ENCODE measurements at places on chromosomes 16 and 17.

DNA sequence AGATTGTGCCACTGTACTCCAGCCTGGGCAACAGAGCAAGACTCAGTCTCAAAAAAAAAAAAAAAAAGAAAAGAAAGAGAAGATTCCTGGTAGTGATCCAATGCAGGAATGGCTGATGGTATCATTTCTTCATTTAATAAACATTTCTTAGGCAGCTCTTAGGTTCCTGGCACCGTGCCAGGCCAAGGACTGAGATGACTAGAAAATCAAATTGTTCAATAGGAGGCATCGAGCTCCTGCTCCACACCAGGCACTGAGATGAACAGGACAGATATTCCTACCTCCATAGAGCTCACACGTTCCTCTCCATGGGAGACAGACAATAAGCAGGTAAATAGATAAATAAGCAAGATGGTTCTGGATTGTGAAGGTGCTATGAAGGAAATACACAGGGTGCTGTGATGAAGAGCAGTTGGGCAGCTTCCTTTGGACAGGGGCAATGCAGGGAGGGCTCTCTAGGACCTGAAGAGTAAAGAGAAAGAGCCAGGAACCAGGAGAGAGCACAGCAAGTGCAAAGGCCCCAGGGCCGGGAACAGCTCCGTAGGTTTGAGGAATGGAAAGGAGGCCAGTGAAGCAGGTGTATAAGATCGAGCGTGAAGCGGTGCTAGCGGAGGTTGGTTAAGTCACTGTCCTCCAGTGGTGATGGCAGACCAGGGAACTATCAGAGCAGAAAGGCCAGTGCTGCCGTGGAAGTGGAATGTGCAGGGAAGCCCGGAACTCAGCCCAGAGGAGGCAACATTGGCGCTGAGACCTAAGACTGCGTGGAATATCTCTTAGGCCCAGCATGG, 26.5 kb upstream of the CRHR1 start:
- DNase-seq = no peak

DNA sequence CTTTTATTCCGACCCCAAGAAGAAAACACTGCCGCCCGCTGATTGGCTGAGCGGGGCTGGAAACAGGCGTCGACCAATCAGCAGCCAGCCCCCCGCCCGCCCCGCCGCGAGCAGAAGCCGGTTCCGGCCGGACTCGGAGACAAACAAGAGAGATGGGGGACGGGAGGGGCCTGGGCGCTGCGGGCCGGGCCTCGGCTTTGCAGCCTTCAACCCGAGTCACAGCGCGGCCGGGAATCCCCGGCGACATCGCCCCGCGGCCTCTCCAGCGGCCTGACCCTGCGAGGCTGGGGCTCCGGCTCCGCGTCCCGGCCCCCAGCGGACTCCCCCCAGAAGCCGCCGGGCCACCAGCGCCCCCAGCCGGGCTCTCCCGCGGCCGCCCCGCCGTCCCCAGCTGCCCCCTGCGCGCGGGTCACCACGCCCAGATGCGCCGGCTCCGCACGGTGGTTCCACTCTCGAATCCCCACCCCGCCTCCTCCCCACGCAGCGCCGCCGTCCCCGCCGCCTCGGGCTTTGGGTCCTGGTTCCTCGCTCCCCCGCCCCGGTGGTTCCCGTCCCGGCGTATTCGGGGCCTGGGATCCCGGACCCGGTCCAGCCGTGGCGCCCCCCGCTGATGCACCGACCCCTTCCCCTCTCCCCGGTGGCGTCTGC, 346 bp upstream of the SLC43A2 start:
- DNase-seq = peak; percentile 89

GRCh38 chr17:3761036-3761917, 37.6 kb downstream of the HASPIN start:
- no peak for DNase-seq

GRCh38 chr17:1294157-1294717, 14.8 kb downstream of the TRARG1 start:
- DNase-seq = peak; percentile 18

GRCh38 chr17:39229274-39229913, 3.6 kb upstream of the STAC2 start:
- no peak for DNase-seq

- no peak for DNase-seq
Measured at GRCh38 chr17:564526-565065, 150.0 kb downstream of the VPS53 start.

GRCh38 chr17:40283662-40284061, 4.0 kb upstream of the CDC6 start:
- no peak for DNase-seq

DNA sequence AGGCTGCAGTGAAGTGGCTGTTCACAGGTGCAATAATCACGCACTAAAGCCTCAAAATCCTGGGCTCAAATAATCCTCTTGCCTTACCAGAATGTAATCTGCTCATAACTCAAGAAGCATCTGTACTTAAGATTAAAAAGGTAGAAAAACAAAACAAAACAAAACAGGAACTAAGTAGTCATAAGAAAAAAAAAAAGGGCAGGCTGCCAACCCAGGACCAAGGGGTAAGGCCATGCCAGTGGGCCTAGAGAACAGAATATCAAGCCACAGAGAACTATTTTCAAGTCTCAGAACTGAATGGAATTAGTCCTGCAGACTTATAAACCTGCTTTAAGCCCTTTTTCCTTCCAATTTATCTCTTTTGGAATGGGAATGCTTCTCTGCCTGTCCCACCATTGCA, 64.8 kb upstream of the TBC1D3K start:
- no peak for DNase-seq

DNA sequence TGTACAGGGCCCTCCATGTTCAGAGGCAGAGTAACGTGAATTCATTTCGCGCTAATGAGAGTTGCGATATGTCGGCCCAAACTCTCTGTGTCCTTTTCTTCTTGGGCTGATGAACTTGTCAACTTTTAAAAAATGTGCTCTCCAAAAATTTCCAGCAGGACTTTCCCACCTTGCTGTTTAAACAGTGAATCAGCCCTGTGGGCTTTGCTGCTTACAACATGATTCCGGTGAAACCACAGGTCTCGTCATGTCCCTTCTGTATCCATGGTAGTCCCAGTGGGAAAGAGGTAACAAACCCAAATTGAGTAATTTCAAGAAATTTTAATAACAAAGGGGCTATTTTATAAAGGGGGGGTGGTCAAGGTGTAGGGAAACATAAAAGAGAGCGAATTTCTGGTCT, 612.9 kb downstream of the MAF start:
- DNase-seq = no peak

DNA sequence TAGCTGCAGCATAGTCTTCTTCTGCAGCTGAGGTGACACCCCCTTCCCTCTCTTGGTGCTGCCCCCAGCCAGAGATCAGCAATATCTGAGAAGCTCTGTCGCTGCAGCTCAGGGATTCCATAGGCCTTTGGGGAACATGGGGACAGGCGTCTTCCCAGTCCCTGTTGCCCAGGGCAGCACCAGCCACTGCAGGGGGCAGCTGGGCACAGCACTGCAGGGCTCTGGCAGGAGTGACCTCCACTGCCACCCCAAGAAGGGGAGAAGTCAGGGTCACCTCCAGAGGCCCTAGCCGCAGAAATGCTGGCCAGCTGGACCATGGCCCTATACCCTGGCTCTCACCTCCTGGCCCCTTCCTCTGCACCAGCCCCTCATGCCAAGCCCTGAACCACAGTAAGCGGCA, 16.9 kb downstream of the SCN4A start:
- DNase-seq = no peak

GRCh38 chr16:82116535-82116934, 53.5 kb downstream of the MPHOSPH6 start:
- DNase-seq = no peak

DNA sequence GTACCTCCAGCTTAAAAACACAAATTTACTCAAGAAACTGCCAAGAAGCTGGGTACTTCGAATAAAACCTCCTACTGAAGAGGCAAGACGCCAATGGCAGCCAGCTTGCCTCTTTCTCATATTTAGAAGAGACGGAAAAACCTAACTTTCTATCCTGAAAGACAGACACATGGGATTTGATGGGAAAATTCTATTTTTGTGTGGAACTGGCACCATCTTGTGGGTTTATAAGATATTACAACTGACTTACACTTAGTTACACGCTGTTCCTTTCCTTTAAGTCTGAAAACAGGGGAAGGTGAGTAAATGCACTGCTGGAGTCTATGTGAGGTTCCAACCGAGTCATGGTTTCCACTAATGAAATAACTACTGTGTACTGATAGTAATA, 10.3 kb downstream of the ZNF18 start:
- DNase-seq = no peak

DNA sequence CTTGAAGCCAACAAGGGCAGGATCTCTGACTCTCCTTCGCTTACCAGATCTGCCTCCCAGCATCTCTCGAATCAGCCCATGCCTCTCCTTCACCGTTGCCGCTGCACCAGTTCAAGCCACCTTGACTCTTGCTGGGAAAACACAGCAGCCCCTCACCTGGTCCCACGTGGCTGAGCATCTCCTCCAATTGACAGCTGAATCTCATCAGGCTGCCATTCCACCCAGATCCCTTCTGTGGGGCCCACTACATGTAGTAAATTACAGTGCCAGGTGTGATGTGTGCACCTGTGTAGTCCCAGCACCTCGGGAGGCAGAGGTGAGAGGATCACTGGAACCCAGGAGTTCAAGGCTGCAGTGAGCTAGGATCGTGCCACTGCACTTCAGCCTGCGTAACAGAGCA, 37.8 kb upstream of the C16orf78 start:
- DNase-seq = no peak

DNA sequence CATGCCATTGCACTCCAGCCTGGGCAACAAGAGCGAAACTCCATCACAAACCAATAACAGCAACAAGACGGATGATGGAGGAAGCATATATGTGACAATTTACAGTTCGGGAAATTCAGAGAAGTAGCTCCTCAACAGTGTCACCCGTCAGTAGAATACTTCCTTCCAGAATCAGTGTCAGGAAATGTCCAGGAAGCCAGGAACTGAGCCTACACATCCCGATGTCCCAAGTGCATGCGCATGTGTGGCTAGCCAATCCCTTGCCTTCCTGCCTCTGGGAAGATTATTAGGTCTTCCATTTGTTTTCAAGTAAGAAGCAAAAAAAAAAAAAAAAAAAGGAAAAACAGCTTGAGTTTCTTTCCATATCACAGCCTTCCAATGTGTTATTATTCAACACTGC, 1.4 kb upstream of the PITPNC1 start:
- DNase-seq = no peak

DNA sequence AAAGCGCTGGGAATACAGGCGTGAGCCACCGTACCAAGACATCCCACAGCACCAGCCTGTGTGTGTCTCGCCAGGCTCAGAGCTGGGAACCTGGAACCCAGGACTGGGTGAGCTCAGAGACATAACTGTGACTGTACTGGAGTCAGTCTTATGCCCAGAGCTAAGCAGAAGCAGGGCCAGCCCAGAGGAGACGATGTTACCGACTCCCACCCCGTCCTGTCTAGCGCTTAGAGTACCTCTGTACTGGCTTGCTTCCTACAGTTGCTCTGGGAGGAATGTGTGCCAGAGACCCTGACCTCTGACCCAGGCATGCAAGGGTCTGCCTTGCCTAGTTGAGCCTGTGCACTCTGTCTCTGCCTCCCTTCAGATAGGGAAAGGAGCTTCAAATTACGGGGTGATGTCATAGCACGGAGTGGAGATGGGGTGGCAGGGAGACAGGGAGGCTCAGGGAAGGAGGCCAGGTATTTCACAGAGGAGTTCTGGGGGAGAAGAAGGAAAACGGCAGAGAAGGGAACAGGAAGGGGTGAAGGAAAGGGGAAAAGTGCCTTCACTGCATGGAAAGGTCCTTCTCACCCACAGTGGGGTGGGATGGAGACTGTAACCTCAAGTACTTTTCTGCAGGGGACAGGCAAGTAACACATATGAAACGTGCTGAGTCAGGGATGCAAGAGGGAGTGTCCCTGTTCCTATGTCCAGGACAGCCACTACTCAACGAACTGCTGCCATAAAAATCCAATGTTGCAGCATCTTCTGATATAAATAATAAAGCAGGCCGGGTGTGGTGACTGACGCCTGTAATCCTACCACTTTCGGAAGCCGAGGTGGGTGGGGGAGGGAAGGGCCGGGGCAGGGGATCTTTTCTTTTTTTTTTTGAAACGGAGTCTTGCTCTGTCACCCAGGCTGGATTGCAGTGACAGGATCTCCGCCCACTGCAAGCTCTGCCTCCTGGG, 5.8 kb upstream of the ARMC5 start:
- no peak for DNase-seq

DNA sequence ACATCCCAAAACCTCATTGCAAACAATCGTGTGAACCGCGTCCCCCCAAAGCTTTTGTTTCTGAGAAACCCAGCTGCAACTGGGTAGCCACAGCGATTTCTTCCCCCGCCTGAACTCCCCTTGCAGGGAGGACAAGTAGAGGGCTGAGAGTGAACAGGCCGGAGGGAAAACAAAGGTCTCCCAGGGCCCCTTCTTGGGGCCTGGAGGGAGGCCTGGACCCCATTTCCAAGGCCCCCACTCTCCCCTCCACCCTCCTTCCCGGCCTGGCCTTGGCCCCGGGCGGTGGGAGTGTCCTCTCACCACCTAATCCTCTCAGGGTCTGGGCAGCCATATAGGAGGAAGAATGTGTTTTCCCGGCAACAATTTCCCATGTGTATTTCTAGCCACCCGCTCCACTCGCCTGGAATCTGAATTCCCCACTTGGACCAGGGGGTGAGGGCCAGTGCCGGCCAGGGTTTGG, 2.6 kb downstream of the GLIS2 start:
- DNase-seq = no peak

DNA sequence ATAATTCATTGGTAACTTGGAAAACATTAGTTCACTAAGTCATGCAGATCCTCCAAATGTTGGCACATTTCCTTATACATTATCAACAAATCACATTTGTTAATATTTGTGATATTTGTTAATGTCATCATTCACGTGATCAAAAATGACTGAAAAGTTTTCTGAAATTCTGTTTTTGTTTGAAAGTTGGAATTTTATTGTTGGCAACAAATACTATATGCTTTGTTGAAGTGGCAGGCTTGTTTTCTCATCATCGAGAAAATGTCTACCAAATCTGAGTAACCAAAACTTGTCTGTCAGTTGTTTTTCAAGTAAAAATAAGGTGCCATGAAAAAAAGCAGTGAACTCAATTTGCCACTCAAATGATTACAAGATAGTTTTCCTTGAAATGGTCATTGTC, 62.8 kb downstream of the NACA2 start:
- DNase-seq = no peak

DNA sequence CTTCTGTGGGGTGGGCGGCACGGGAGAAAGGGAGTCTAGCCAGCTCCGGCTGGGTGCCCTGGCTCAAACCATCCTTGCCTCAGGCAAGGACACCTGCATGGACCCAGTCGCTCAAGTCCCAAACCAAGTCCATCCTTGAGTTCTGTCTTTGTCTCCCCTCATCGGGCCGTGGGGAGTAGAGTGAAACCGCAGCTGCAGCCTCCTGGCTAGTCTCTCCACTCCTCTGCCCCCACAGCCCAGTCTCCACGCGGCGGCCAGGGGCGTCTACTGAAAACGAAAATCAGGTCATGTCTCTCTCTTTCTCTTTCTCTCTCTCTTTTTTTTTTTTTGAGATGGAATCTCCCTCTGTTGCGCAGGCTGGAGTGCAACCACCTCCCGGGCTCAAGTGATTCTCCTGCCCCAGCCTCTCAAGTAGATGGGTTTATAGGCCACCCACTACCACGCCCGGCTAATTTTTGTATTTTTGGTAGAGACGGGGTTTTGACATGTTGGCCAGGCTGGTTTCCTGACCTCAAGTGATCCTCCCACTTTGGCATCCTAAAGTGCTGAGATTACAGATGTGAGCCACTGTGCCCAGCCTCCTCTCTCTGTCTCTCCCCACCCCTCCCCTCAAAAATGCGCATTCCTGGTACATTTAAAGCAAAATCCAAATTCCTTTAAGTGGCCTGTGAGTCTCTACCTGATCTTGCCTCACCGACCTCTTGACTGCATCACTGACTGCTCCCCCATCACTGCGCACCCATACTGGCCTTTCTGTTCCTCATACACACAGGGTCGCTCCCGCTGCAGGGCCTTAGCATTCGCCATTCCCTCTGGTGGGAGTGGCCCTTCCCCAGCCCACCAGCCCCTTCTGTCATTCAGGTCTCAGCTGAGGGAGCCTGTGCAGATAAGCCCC, 17.7 kb upstream of the RMI2 start:
- no peak for DNase-seq

Data from T-helper 2 cell (primary cell).